ENCODE measurements at places on chromosomes 6 and 20.

DNA sequence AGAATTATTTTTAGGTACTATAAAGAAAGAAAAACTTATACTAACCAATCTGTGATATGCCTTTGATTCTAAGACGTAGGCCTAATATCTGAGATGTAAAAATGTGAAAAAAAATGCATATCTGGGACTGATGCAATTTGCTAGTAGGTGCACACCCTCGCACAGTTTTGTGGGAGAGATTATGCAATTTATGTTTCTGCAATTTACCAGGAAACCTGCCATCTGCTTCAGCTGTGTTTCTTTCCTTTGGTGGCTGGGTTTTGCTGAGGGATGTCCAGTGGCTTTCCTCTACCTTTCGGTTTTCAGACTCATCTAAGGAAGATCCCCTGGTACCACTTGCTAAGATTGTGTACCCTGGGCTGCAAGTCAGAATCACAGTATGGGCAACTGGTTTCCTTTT lies 186.9 kb downstream of the ZFP64 start:
- no peak overlapping the region for H3K4me3 ChIP-seq
- no peaks in the 10 kb centered on the region for H3K36me3 ChIP-seq
- H3K4me1 ChIP-seq = peaks cover 6% of the 10 kb centered on the region
- H3K27ac ChIP-seq = no peak overlapping the region
- DNase-seq = no peak
- no peaks in the 10 kb centered on the region for H3K27me3 ChIP-seq

GRCh38 chr20:36847009-36847709 lies 28.8 kb upstream of the TLDC2 start:
- H3K36me3 ChIP-seq = peaks cover 5% of the 10 kb centered on the region
- H3K4me3 ChIP-seq = no peak overlapping the region
- no peaks in the 10 kb centered on the region for H3K27me3 ChIP-seq
- H3K27ac ChIP-seq = peak overlapping the region; percentile 98
- no peak for DNase-seq
- H3K4me1 ChIP-seq = peaks cover 65% of the 10 kb centered on the region

DNA sequence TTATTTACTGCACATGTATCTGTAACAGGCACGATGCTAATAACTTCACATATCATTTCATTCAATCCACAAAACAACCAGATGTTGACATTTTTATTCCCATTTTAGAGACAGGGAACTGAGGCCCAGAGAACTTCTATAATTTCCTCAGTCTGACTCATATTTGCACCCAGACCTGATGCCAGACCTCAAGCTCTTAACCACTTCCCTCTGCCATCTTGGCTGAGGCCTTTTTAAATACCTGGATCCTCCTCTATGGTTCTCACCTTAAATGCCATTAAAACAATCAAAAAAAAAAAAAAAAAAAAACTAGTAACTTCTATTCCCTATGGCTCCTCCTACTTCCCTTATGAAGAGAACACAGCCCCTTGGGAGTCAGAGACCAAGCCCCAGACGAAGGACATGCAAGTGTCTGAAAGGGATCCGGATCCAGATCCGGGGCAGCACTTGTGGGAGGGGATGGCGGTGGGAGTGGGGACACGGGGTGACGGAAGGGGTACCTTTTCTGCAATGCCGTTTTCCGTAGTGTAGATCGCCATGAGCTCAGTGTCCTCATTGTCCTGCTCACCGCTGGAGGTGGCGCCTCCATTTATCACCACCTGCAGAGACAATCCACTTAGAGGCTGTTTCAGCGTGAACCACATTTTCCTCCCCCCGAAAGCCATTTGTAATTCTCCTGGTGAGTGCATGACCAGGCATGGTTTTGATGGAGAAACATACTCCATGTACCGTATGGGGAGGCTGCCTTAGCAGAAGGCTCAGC lies 88.7 kb downstream of the SLC23A2 start:
- no peak overlapping the region for H3K27ac ChIP-seq
- H3K27me3 ChIP-seq = no peaks in the 10 kb centered on the region
- peaks cover 18% of the 10 kb centered on the region for H3K4me1 ChIP-seq
- H3K36me3 ChIP-seq = peaks cover 11% of the 10 kb centered on the region
- no peak overlapping the region for H3K4me3 ChIP-seq

DNA sequence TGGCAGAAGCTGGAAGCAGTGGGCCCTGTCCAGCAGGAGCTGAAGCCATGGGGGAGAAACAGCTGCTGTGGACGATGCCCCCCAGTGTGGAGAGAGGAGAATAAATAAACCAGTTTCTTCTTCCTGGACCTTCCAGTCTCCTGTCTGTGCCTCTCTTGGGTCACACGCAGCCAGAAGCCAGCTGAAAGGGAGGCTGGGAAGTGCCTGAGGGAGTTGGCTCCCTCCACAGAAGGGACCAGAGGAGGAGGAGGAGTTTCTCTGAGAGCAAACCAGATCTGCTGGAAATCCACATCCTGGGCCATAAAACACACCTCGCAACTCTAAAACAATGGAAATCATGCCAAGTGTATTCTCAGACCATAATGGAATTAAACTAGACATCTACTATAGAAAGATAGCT lies 577.0 kb downstream of the CDH26 start:
- H3K36me3 ChIP-seq = no peaks in the 10 kb centered on the region
- no peak overlapping the region for H3K27ac ChIP-seq
- H3K4me1 ChIP-seq = no peaks in the 10 kb centered on the region
- no peaks in the 10 kb centered on the region for H3K27me3 ChIP-seq
- H3K4me3 ChIP-seq = no peak overlapping the region

DNA sequence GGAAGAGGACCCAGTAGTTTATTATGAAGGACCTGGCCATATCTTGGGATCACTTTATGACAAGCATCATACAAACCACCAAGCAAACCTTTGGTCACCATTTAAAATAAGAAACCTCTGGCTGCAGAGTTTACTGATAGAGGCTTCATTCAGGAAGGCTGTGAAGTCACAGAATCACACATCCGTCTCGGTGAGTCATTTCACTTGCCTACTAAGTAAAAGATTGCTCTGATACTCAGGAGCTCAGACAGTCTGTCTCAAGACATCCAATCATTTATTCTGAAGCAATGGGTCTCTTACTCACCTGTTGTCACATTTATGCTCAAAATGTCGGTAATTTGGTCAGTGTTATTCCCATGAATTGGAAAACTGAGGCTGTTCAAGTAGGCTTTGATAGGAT lies 33.7 kb downstream of the ADGRF5 start:
- no peak overlapping the region for H3K4me3 ChIP-seq
- no peak overlapping the region for H3K27ac ChIP-seq
- no peaks in the 10 kb centered on the region for H3K27me3 ChIP-seq
- H3K4me1 ChIP-seq = no peaks in the 10 kb centered on the region
